DMS 273 treated with DMSO at 0.1 percent for 48 hours (cell line): ENCODE measurements at places on chromosomes 2 and 18.

GRCh38 chr2:11050565-11050964, 104.7 kb upstream of the SLC66A3 start:
- no peak for DNase-seq

DNA sequence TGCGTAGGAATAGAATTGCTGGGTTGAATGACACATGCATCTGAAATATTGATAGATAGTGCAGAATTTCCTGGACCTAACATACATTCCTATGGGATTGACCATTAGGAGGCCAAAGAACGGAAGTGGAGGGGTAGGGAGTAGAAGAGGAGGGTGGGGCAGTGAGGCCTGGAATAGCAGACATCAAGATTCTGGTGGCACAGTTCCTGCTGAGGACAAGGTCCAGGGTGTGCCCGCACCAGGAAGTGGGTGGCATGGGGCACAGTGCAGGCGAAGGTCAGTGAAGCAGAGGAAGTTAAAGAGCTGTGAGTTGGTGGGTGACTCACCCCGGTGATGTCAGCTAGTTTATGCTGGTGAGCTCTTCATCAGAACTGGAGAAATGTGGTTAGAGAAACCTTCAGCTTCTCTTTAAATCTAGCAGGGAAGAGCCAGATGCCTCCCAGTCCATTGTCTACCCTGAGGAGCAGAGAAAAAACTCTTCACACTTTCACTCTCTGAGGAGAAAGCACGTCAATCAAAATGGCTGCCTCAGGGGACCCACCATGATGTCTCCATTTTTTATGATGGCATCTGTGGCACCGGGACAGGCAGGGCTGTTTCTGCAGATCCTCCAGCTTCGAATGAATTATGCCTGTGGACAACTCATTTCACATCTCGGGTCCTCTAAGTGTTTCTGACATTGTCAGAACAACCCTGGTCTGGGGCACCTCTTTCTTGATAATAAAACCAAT, 55.9 kb upstream of the CTLA4 start:
- no peak for DNase-seq

DNA sequence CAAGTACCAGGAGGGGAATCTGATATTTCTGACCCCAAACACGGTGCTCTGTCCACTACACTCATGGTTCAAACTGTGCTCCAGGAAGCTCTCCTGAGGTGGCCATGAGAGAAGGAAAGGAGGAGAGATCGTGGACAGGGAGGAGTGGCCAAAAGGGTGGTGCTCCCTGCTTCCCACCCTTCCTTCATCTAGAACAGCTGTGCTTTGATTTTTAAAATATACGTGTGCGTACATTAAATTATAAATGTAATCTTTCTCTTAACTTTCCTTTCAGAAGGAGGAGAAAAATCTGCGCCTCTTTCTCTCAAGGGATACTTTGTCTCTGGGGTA, 8.2 kb upstream of the CHRNA1 start:
- DNase-seq: no peak

- no peak for DNase-seq
Observed at GRCh38 chr2:144310484-144310883, 209.4 kb downstream of the ZEB2 start.

GRCh38 chr18:69897397-69898108, 50.1 kb downstream of the CD226 start:
- no peak for DNase-seq

DNA sequence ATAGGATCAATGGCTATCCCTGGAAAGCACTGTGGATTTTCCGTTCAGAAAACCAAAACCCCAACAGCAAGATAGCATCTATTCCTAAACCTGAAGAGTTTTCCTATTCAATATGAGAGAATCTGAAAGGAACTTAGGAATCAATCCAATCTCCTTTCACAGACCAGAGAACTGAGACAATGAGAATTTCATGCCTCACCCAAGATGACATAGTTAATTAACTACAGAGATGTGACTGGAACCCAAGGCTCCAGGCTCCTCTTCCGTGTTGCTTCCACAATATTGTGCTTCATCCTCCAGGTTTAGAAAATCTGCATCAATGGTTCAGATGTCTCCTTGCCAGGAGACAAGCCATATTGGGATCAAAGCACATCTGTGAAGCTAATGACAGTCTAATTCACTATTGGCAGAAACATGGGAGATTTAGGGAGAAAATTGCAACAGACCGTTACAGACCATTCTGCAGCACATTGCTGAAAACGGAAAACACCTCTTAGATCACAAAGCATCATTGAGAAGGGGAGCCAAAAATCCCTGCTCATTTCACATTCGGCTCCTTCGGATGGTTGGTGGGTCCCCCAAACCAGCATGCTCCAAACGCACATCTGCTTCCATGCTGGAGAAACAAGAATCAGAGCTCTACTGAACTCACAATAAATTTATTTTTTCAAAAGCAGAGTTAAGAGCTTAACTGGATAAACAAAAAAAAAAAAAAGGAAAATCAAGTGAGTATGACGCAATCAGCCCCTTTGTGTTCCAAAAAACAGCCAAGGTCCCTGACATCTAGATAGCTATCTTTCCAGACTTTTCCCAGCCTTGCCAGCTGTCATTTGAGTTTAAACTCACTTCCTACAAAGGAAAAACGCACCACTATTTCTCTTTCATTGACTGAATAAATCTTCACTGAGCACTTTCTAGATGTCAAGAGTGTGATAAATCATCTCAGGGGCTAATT, 290.3 kb downstream of the C1D start:
- no peak for DNase-seq

DNA sequence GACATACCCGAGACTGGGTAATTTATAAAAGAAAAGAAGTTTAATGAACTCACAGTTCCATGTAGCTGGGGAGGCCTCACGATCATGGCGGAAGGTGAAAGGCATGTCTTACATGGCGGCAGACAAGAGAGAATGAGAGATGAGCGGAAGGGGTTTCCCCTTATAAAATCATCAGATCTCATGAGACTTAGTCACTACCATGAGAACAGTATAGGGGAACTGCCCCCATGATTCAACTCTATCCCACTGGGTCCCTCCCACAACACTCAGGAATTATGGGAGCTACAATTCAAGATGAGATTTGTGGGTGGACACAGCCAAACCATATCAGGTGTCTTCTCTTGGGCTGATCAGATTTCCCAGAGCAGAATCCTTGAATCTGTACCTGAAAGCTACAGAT, 617.3 kb upstream of the ID2 start:
- DNase-seq: no peak

GRCh38 chr2:188884517-188884916, 89.7 kb upstream of the COL3A1 start:
- no peak for DNase-seq

DNA sequence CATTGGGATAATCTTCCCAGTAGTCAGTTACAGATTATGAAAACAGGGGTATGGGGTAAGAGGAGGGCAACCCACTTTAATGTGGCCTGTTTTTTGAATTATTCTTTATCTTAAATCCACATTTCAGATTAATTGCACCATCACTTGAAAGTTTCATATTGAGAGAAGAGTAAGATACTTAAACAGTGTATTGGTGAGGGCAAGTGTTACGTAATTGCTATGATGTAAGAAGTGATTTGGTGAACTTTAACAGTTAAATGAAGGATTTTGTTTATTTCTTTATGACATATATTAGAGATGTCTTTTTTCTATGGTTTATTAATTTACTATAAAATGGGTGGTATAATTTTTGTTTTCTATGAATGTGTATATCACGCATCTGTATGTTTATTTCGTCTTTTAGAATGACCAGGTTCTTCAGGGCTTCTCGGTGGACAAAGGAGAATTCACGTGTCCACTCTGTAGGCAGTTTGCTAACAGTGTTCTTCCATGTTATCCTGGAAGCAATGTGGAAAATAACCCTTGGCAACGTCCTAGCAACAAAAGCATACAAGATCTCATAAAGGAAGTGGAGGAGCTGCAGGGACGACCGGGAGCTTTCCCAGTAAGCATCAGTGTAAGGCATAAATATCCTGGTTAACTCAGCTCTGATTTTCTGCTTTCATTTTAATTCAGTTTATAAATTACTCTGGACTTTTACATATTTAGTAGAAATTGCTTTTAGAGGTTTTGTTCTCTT, 171.2 kb upstream of the MYO3B start:
- DNase-seq: no peak

DNA sequence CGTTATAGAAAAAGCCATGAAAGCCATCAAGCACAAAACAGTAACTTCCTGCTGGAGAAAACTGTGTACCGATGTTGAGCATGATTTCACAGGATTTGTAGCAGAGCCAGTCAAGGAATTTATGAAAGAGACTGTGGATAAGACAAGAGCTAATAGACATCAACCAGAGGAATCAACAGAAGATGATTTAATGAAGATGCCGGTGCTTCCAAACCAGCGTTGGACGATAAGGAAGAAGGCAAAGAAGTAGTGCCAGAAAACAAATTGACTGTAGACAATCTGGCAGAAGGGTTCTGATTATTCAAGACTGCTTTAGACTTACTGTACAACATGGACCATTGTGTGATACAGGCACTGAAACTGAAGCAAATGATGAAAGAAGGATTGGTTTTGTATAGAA, 49.5 kb upstream of the GAREM2 start:
- no peak for DNase-seq

DNA sequence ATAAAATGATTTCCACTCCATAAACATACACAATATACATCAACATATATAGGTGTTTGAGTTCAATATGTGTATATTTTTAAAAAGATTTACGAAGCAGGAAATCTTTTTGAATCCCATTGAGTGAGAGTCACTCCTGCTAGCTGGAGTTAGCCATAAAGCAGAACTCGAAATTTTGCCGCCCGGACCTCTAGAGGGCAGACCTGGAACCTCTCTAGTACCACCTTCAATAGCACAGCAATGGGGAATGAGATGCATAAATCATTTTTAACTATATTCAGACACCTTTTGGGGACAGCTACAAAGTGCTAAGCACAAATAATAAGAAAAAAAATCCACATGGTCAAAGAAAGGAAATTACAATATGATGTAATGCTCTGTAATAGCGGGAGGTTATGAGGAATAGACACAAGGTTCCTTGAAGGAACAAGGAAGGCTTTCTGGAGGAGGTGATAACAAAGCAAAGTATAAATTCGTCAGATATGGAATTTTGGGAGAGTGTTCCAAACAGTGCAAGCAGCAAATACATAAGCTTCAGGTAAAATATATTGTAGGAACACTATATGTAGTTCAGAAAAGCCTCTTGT, 533.4 kb downstream of the ERBB4 start:
- no peak for DNase-seq

GRCh38 chr2:99389371-99389770, 52.2 kb downstream of the EIF5B start:
- no peak for DNase-seq

DNA sequence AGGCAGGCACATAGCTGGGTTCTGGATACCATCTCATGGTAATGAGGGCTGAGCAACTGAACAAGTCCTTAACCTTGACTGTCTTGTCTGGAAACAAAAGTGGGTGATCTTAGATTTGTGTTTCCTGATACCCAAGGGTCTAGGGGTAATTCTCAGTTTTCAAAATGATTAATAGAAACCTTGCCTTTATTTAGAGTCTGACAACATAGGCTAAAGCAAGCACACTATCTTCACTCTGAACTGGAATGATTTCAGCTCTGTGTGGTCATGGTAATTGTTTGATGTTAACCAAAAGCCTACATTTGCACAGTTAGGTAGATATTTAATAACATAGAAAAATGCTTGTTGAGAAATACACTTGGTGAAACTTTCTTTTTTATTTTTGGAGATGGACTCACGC, 6.8 kb upstream of the LAMA3 start:
- no peak for DNase-seq

GRCh38 chr2:114350186-114350725, 92.2 kb upstream of the DPP10 start:
- DNase-seq: no peak

DNA sequence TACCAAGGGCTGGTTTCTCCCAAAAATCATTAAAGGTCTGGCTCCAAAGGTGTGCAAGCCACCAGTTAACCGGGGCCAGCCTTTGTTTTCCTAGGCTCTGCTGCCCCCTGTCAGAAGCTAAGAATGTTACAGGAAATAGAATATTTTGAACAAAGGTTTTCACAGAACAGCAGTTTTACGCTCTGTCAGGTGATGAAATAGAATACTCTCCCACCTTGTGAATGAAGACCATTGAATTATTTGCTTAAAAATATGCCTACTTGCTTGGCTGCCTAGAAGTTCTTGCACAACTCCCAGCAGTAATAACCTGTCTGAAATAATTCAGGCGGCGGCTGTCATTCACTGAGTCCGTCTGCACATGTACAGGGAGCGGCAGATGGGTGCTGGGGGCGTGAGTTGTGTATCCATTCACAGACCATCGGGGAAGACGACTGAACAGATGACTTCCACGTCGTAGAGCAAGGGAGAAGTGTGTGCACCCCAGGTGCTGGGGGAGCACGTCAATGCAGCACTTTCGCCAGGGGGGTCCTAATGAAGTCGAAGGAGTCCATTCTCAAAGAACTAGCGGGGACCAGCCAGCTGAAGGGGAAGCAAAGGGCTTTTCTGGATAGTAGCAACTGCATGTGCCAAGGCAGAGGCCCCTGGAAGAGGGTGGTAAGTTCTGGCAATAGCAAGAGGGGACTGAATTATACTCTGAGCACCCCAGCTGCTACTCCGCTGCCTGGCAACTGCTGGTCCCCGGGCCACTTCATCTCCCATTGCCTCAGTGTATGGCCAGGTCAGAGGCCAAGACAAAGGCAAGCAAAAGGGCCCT, 56.1 kb downstream of the SF3B1 start:
- DNase-seq: peak; percentile 52

DNA sequence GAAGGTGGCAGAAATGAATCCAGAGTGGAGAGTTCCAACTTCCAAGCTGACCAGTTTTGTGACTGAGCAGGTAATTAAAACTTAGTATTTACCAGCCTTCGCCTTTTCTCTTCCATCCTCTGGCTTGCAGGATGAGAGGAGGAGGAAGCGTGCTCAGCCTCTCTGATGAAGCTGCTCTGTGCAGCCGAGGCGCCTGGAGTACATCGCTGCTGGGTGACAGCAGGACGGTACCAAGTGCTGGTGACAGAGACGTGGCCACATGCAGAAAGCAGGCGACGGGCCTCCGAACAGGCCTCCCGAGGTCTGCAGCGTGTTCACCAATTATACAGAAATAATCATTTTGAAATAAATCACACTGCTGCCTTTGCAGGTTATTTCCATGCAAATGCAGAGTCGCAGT, 95.0 kb downstream of the MBP start:
- no peak for DNase-seq

DNA sequence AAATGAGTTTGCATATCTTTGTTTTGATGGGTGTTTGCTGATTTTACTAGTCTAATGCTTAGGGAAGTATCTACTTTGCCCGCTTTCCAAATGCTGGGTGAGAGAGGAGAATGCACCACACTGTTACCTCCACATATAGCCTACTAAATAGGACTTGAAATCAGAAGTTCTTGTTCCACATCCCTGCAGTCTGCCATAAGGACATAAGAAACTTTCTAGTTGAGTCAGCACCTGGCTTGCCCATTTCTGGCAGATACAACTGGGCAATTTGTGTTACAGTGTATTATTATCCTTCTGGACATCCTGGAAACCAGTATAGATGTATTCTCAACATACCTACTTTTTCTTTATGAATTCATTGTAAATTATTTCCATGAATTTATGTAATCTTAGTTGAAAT, 29.5 kb downstream of the ANXA4 start:
- no peak for DNase-seq

- DNase-seq: no peak
Observed at GRCh38 chr18:11106894-11107293, 42.5 kb downstream of the PIEZO2 start.
